ENCODE measurements at places on chromosomes 2 and 18.

DNA sequence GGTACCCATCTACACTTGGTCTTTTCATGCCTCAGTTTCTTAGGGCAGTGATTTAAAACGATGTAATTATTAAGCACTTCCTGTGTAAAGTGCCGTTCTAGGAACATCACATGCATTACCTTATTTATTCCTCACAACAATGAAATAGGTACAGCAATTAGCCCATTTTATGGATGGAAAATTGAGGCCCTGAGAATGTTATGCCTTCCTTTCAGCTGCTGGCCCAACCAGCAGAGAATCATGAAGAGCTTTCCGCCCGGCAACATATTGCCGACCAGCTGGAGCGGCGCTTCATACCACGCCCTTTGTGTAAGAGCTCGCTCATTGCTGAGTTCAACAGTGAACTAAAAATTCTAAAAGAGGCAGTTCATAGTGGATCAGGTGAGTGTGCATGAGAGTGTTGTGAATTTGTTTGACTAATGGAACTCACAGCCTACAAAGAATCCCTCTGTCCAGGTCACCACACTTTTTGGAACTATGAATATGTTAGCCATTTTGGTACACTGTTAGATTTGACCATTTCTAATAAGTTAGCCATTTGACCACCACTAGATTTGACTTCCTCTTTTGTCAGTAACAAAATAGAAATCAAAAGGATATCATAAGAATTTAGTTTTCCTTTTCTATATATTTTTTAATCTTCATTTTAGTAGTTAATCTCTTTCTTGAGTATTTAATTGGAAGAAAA is 25.6 kb upstream of the RPE start:
- no peaks in the 10 kb centered on the region for H3K4me1 ChIP-seq
- peaks cover 7% of the 10 kb centered on the region for H3K27me3 ChIP-seq
- H3K4me3 ChIP-seq: no peak overlapping the region
- DNase-seq: no peak

DNA sequence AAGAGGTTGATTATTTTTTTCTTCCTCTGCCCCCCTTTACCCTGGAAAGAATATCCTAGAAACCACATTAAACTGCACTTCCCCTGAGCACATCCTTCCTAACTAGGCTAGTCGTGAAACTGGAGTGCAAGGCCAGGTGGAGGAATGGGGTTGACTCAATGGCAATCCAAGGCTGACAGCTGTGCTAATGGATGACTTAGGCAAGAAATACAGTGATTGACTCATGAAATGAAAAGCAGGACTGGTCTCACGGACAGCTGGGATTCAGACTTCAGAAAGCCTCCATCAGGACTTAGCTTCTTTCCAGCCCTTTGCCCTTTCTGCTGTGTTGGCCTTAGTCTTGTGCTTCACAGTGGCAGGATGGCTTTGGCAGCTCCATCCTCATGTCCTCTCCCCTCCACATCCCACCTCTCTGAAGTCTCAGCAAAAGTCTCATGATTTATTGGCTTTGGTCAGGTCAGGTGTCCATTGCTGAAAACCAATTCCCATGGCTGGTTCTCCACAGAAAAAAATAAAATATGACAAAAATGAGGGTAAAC is 33.8 kb downstream of the INSIG2 start:
- H3K36me3 ChIP-seq: no peaks in the 10 kb centered on the region
- no peak overlapping the region for H3K27ac ChIP-seq
- peaks cover 4% of the 10 kb centered on the region for H3K4me1 ChIP-seq
- no peak for DNase-seq

DNA sequence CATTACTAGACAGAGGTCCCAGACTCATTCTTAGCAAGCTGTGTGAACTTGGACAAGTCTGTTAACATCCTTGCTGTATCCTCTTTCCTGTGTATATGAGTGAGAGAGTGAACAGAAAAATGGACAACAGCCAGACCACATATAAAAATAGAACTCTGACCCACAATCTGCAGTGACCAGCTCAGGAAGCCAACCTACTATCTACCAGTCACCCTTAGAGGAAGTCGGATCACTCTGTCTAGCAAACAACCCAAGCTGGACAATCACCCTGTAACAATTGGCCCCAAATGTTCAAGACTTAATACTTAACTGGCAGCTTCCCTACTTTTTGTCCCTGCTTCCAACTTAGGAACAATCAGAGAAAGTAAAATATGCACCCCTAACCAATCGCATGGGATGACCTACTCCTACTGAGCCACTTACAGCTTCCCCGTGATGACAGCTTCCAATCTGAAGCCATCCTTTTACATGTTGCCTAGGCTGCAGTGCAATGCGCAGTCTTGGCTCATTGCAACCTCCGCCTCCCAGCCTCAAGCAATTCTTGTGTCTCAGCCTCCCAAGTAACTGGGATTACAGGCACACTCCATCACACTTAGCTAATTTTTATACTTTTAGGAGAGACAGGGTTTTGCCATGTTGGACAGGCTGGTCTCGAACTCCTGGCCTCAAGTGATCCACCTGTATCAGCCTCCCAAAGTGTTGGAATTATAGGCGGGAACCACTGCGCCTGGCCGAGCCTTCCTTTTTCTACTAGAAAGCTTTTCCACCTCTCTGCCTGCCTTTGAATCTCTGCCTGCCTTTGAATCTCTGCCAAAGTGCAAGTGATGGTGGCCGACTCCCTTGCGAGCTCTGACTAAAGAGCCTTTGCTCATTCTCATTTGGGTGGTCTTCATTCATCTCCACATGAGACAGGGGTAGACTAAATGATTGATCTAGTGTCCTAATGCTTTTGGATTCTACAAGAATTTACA is 158.3 kb upstream of the NDUFV2 start:
- no peak overlapping the region for H3K4me3 ChIP-seq
- H3K27me3 ChIP-seq: peaks cover 2% of the 10 kb centered on the region
- no peaks in the 10 kb centered on the region for H3K36me3 ChIP-seq
- H3K27ac ChIP-seq: no peak overlapping the region

DNA sequence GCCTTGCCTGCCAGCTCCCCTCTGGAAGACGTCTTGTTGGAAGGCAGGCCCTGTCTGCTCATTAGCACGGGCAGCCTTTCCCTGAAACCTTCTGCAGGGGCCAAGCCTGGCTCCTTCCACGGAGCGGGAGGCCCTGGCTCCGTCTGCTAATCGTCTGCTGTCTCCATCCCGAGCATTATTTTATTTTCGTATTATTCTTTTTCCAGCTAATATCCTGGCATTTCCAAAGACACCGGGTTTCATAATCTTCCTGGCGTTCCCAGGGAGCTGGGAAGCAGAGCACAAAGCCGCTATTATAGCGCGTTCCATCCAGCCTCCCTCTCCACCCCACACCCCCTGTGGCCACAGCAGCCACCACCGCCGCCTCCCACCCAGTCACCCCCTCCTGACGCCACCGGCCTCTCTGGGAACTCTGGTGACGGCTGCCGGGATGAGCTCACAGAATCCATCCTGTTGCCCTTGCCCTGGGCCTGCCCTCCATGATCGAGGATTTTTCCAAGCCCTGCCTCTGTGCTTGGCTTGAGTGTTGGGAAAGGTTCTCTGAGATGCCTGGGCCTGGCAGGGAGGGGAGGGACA is 125.5 kb downstream of the DYSF start:
- H3K36me3 ChIP-seq: no peaks in the 10 kb centered on the region
- no peak for DNase-seq
- no peak overlapping the region for H3K27ac ChIP-seq
- H3K4me1 ChIP-seq: no peaks in the 10 kb centered on the region
- no peak overlapping the region for H3K4me3 ChIP-seq

DNA sequence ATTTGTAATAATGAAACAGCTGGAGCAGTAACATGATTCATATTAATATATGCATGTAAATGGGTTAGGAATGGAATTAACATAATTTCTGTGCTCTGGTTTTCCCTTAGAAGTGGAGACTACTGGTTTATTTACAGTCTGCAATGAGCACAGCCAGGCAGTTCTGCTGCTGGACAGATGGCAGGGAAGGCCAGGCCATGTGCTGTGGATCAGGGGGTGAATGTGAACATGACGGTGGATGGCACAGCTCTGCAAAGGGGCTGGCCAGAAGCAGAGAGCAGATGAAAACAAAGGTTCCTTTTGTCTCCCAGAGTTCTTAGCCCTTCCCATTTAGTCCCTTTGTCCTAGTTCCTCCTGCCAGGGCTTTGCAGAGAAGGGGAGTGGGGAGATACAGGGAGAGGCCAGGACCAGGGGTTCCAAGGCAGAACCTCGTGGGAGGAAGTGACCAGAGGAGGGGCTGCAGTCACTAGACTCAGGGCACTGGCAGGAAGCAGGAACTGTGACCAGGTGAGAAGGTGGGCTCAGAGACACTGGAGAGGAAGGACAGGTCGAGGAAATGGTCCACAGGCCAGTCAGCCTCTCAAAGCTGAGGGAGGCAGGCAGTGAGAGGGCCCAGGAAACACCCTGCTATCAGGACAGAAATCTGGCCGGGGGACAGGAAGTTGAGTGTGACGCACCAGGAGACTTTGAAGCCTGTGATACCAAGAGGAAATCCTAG is 112.9 kb upstream of the ATP8B1 start:
- H3K36me3 ChIP-seq: no peaks in the 10 kb centered on the region
- peak; percentile 64 for DNase-seq
- peaks cover 15% of the 10 kb centered on the region for H3K4me1 ChIP-seq
- no peak overlapping the region for H3K27ac ChIP-seq
- H3K4me3 ChIP-seq: no peak overlapping the region

DNA sequence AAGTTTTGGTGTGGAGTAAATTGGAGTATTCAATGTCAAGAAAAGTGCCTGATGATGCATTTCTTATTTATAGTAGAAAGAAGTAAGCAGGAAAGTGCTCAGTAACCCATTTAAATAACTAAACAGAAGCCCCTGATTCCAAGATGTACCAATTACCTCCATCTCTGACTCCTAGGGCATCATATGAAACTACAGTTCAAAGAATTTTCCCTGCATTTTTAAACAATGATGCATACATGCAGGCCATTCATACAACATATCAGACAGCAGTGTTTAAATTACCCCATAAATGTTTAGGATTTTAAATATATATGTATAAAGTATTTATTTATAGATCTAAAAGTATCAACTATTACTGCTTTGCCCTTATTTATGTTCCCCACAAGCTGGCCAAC is 36.2 kb downstream of the FTCDNL1 start:
- DNase-seq: no peak
- H3K36me3 ChIP-seq: no peaks in the 10 kb centered on the region

DNA sequence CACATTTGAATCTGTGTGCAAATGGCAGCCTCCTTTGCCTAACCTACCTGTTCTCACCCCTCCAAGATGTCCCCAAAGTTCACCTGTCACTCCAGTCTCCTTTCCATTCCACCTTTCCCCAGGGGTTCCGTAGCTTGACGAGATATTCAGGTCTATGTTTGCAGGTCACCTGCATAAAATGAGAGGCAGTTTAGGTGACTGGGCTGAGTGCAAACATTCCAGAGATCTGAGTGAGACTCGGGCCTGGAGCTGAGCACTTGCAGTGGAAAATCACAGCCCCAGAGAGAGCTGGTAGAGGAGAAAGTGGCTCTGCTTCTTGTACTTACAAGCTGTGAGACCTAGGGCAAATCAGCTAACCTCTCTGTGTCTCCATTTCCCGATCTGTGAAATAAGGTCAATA is 20.1 kb downstream of the CAPN14 start:
- H3K36me3 ChIP-seq: no peaks in the 10 kb centered on the region
- no peaks in the 10 kb centered on the region for H3K4me1 ChIP-seq
- DNase-seq: no peak
- peaks cover 2% of the 10 kb centered on the region for H3K27me3 ChIP-seq
- no peak overlapping the region for H3K4me3 ChIP-seq
- H3K27ac ChIP-seq: no peak overlapping the region

DNA sequence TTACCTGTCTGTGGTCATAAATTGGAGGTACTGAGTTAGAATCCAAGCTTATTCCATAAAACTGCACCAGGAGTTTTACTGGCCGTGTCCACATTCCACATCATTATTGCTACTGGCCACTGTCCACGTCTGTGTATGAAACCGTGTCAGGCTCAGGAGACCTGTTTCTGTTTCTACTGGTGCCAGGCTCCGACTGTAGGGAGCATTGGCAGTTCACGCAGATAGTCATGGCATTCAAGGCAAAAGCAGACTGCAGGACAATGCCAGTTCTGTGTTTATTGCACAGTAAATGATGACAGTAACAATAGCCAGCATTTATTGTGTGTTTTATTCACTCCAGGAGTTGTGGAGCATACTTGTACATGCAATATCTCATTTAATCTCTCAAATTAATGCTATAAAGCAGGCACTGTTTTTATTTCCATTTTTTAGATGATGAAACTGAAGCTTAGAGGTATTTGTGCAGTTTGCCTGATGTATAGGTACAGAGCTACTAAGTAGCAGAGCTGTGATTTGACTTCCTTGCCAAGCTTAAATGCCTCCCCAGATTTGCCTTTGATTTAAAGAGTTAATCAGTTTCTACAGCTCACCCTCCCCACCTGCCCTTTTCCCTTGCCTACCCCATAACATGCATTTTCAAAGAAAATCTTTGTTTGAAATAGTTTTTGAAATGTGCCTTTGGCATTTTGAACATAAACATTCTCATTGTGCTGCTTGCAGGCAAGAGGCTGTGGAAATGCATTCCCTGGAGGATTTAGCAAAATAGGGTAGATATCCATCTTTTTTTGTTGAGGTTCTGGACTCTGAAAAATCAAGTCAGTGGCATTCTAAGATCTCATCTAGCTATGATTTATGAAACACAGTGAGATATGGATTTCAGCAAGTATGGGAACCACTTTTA is 55.5 kb downstream of the MAP4K4 start:
- H3K4me1 ChIP-seq: peaks cover 42% of the 10 kb centered on the region
- no peak overlapping the region for H3K4me3 ChIP-seq
- no peaks in the 10 kb centered on the region for H3K27me3 ChIP-seq
- H3K36me3 ChIP-seq: peaks cover 8% of the 10 kb centered on the region

GRCh38 chr18:74694436-74694835 is 96.8 kb downstream of the ZNF407 start:
- no peaks in the 10 kb centered on the region for H3K27me3 ChIP-seq
- no peak overlapping the region for H3K27ac ChIP-seq
- H3K36me3 ChIP-seq: peaks cover 2% of the 10 kb centered on the region
- H3K4me3 ChIP-seq: no peak overlapping the region
- peaks cover 7% of the 10 kb centered on the region for H3K4me1 ChIP-seq

- no peaks in the 10 kb centered on the region for H3K4me1 ChIP-seq
- no peak overlapping the region for H3K4me3 ChIP-seq
- no peaks in the 10 kb centered on the region for H3K27me3 ChIP-seq
These were observed 79.9 kb downstream of the THADA start for GRCh38 chr2:43515807-43516497.

DNA sequence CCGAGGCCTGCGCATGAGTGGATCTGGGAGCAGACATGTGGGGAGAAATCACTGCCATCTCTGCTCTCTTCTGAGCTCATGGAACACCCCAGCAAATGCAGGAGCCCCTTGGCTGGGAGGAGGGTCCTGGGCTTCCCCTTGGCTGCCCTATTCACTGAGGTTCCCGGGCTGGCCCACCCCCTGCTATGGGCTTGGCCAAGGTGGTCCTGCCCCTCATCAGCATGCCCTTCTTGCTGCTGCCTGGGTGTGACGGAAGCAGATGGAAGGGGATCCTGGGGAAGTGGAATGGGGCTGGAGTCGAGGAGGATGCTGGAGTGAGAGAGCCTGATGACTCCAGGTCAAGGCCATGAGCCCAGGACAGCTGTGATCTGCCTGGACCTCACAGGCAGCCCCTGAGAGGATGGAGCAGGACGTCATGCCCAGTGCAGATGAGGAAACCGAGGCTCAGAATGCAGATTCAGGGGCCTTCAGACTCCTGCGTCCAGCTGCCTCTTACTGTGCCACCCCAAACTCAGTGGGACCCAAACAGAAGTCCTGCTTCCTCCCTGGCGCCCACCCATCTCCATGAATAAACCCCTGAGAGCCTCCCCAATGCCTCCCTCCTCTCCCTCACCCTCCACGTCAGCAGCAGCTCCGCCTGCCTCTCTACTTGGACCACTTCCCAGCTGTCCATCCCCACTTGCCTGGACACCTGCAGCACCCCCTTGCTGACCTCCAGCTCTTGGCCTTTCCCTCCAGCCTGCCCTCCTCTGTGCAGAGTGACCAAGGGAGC is 4.0 kb downstream of the SNED1 start:
- peaks cover 23% of the 10 kb centered on the region for H3K27me3 ChIP-seq
- H3K27ac ChIP-seq: no peak overlapping the region
- DNase-seq: peak; percentile 12
- no peaks in the 10 kb centered on the region for H3K4me1 ChIP-seq
- H3K4me3 ChIP-seq: no peak overlapping the region
- H3K36me3 ChIP-seq: no peaks in the 10 kb centered on the region

All from activated CD8-positive, alpha-beta T cell treated with anti-CD3 and anti-CD28 coated beads, Interleukin-2, amount 10 ng/mL, durations not matched to agents 7 days and 5 days (primary cell).